ENCODE measurements at places on chromosomes 1 and 21.

DNA sequence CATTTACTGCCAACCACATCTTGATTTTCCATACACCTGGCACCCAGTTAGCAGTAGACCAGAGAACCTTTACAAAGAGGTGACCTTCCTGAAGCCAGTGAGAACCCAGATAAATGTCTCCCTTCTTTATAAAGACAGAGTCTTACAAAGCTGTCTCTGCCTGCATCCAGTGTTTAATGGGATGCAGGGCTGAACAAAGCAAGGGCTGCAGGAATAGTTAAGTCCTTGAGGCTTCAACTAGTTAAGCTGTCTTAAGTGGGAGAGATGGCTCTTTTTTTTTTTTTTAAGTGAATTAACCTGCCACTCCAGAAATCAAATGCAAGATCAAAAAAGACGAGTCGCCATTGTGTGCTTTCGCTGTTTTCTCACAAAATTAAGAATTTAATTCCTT, 1.5 kb downstream of the AHCYL1 start:
- no peak for DNase-seq

GRCh38 chr1:113859478-113860175, 11.9 kb downstream of the PTPN22 start:
- DNase-seq = no peak

GRCh38 chr1:3926956-3927355, 26.9 kb upstream of the C1orf174 start:
- DNase-seq = no peak

DNA sequence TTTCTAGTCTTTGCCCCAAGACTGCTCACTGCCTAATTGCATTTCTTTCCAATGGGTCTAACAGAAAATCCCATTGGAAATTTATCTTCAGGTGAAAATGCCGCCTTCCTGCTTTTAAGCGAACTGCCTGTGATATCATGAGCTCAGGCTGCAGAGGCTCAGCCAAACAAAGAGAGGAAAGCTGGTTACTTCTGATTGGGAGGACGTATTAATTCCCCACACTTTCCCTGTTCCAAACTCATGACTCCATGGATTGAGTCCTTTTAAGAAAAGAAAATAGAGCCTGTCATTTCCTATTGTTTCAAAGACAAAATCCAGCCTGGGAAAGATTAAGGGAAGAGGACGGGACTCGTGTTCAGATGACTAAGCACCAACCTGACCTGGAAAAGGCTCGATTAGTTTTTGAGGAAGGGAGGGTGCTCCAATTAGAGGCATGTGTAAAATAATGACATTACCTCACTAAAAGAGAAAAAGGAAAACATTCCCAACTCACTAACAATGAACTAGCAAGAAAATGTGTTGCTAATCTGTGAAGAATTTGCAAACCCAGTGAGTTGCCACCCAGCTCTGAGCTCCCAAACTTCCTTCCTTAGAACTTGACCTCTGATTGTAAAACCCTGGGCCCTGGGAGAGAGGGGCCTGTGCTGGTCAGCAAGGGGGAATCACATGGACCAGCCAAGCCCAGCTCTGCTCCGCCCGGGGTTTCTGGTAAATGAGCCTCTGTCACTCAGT, 61.2 kb downstream of the TCP10L start:
- DNase-seq = no peak

- DNase-seq = no peak
Measured at GRCh38 chr1:168135921-168136708, 615 bp downstream of the GPR161 start.

DNA sequence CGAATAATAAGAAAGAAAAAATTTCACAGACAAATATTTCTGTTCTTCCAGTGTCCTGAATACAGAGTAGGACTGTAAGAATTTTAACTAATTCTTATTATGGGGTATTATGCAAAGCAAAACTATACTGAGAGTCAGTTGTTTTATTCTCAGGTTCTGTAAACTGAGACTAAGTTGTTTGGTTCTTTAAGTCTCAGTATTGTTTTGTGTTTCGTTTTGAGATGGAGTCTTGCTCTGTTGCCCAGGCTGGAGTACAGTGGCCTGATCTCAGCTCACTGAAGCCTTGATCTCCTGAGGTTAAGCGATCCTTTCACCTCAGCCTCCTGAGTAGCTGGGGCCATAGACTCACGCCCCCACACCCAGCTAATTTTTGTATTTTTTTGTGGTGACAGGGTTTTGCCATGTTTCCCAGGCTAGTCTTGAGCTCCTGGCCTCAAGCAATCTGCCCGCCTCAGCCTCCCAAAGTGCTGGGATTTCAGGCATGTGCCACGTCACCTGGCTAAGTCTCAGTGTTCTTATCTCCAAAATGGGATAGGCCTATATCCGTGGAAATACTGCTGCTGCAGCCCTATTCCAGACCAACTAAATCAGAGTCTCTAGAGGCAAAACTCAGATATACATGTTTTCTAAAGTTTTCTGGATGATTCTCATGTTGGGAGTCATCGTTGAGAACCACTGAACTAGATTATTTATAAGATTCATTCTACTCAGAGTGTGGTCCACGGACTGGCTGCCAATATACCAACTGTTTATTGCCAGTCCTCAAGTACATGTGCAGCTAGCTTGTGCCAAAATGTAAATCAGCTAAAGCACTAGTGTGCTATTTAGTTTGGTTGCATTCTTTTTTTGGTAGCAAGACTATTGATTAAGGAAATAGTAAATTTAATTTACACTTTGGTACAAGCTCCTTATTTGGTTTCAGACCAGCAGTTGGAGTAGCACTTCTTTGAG, 116.6 kb downstream of the HS2ST1 start:
- no peak for DNase-seq

DNA sequence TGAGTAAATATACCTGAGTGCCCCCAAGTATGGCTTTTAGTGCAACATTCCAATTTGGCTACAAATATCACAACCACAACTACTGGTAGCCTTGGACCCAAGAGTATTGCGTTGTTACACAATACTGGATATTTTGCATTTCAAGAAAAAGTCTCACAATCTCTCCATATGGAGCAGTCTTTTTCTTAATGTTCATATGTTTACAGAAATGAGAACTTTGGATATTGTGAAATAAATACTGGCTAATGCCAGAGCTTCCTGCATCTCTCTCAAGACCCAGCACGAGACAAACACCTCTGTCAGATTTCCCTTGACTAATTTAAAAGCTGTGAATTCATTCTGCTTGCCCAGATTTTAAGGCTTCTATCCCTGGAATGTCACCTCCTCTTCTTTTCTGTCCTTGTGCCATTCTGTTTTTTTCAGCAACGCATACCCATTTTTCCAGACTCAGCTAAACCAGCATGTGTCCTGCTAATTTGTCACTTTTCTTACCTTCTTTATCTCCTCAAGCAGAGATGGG, 136.2 kb upstream of the BACE2 start:
- DNase-seq = no peak

GRCh38 chr1:170657275-170657853, 6.6 kb upstream of the PRRX1 start:
- no peak for DNase-seq

- no peak for DNase-seq
Measured at GRCh38 chr1:98940722-98941079, 64.0 kb downstream of the PLPPR5 start.

- peak; percentile 19 for DNase-seq
Measured at GRCh38 chr1:42379794-42380585, 602 bp upstream of the RIMKLA start.

DNA sequence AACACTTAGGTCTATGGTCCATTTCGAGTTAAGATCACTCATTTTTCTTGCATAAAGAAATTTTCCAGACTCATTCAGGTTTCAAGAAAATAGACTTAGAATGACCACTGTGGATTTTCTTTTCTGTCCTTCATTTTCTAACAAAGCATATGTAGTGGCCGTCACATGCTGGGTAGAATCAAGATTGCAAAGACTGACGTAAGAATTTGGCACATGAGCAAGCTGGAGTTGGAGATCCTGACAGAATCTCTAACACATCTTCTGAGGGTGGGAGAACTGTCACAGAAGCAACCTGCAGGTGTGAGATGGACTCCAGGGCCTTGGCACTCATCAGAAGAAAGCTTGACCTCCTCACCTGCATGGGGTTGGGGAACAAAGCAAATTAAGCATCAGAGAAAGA, 28.6 kb downstream of the KIF26B start:
- no peak for DNase-seq

GRCh38 chr1:3900969-3901529, 977 bp upstream of the C1orf174 start:
- peak; percentile 93 for DNase-seq

DNA sequence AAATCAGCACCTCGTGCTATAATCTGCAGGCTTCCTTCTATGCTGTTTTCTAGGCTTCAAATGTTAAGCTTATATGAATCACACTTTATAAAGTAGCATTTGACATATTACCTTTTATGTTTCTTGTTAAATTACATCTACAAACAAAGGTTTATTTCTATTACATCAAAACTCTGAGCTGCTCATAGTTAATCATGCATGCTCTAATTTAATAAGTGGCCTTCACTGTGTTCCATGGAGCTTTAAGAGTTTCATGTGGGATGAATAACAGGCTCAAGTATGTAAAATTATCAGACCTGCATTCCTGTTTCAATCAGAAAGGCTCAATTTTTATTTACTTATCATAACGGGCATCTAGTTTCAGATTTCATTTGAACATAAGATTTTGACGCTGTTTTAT, 13.0 kb downstream of the SLC19A2 start:
- DNase-seq = no peak

DNA sequence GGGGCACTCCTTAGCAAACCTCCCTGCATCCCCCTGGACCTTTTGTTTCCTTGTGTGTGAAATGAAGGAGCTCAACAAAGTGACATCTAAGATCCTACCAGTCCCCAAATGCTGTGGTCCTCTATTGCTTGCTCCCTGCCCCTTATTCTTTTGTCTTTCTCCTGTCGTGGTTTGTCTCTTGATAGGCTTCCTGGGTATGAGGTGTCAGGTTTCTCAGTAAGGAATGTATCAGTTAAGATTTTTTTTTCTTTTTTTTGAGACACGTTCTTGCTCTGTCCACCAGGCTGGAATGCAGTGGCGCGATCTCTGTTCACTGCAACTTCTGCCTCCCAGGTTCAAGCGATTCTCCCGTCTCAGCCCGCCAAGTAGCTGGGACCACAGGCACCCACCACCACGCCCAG, 16.8 kb downstream of the CNIH3 start:
- DNase-seq = no peak

GRCh38 chr1:53378061-53378460, 50.2 kb upstream of the LRP8 start:
- DNase-seq = no peak

DNA sequence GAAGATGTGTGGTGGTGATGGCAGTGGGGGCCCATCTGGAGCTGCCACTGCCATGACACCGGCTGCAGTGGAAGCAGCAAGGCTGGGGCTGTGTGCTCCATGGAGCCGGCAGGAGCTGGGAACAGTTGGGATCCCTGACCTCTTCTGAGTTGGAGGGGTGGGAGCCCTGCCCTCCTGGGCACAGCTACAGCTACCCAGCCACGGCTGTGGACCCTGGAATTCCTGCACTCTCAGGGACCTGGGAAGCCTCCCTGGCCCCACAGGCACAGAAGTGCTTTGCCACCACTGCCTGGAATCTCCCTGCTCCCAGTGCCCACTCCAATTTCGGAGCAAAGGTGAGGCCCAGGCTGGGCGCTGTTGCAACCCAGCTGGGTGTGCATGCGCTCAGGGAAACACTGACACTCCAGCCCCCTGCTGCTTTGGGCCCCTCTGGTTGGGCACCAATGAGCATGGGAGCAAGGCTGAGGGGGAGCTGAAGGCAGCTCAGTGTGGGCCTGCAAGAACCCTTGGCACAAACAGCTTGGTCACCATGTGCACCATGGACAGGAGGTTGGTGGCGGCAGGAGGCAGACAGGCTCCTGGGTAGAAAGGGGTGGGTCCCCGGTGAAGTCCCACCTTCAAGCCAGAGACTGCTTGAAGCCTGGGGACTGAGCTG, 817.6 kb downstream of the KCNT2 start:
- DNase-seq = no peak

DNA sequence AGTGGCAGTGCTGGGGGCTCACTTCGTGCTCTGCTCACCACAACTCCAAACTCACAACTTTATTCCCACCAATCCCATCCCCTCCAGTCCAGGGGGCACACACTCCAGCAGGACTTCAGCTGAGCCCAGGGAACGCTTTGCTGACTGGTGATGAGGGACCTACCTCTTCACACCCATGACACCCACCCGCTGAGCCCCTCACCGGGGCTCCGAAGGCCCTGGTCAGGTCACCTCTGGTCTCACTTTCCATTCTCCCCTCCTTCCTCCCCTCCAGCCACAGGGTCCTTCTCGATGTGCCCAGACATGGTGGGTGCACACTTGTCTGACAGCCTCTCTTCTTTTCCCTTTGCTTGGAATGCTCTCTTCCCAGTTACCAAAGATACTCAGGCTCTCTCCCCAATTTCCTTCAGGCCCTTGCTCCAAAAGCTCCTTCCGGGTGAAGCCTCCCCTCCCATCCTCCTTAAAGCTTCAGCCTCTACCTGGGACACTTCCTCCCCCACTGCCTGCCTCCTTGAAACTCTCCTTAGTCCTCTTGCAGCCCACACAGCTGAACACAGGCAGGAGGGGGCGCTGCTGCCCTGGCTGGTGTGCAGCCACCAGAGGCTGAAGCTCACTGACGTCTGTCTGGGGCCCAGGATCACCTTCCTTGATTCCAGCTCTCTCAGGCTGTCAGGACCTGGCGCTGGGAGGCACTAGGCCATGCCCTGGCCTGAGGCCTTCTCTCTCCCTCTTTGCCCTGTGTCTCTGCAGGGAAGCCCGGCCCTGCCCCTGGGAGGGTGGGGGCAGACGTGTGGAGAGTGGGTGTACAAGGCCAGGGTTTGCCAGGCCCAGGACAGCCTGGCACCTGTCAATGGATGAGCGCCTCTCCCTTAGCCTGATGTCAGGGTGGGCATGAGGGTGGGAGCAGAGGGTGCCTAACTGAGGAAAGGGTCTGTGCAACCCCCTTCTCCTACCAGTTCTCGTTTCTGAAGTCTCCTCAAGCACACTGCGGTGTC, 1.6 kb downstream of the KCNE1 start:
- DNase-seq = no peak

GRCh38 chr1:119338004-119338403, 30.6 kb upstream of the HAO2 start:
- no peak for DNase-seq

- peak; percentile 16 for DNase-seq
Measured at GRCh38 chr1:209674957-209675564, at the start of gene G0S2. Gene G0S2, plus strand, starts transcription at chr1:209675412. Its CDS starts 273 bp downstream, at chr1:209675685.

DNA sequence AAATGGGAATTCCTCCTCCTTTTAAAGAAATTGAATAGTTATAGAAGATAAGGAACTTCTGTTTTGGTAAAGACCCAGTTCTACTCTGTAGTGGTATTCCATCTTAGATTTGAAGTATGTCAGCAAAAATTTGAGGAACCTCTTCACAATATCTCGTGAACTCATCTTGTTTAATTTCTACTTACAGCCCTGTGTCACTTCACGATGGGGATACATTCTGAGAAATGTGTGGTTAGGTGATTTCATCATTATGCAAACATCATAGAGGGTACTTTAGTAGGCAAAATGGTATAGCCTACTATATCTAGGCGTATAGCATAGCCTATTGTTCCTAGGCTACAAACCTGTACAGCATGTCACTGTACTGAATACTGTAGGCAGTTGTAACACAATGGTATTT, 36.0 kb downstream of the ALG6 start:
- DNase-seq = no peak

GRCh38 chr1:61638911-61639605, 85.9 kb downstream of the TM2D1 start:
- no peak for DNase-seq

GRCh38 chr1:227883641-227884301, 64.0 kb downstream of the WNT9A start:
- DNase-seq = no peak

- DNase-seq = no peak
Measured at GRCh38 chr1:210731193-210731592, 402.5 kb downstream of the HHAT start.

Measured in foreskin melanocyte (primary cell).